ENCODE measurements at places on chromosomes 12 and 14.

DNA sequence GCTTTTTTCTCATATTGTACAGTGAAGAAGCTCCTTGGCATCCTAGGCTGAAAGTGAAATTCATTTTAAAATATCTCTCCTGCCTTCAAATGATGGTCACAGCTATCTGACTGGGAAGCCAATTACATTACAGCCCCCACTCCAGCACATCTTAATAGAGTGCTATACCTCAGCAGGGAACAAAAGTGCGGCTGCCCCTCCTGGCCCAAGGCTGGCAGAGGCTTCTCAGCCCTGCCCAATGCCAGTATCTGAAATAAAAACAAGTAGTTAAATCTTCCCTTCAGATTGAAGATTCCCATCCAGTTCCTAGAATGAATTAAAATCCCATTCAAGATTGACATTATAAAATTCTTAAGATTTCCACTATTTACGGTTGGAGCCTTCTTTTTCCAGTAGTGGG, 54.9 kb upstream of the GNG2 start:
- DNase-seq, result peak; percentile 18

DNA sequence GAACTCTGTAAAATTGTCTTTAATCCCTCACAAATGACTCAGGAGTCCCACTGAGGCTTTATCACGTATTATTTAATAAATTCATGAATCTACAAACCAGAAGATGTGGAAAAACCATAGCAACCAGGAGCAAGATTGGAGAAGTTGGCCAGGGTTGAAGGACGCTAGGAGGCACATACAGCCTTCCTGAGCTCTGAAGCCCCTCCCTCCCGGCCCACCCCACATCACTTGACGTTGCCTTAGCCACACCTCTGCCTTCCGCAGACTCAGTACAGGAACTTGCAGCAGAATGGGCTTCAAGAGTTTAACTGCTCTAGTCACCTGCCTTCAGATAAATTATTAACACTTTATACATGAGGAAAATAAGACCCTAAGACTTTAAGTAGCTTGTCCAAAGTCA, 33.9 kb downstream of the SLC35F4 start:
- peak; percentile 32 for DNase-seq

DNA sequence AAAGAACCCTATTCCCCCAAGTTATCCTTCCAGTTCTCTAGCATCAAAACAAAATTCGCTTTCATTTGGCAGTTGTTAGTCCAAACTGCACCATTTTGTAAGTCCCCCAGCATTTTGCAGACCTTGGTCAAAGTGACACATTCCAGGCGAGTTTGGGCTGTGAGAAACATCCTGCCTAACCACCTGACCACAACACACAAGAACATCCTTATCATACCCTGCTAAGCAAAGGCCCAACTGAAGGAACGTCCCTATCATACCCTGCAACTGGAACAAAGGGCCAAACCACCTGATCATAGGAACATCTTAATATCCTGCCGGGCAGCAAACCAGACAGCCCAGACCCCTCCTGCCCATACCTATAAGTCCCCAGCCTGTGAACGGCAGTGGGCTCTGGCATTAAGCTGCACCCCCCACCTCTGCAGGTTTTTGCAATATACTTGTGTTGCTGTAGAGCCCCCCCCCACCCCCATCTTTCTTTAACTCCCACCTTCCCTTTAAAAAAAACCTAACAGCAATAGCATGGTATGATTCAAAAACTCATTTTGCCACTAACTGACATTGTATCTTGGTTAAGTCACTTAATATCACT, 2.7 kb downstream of the PCNX4 start:
- DNase-seq, result peak; percentile 4

DNA sequence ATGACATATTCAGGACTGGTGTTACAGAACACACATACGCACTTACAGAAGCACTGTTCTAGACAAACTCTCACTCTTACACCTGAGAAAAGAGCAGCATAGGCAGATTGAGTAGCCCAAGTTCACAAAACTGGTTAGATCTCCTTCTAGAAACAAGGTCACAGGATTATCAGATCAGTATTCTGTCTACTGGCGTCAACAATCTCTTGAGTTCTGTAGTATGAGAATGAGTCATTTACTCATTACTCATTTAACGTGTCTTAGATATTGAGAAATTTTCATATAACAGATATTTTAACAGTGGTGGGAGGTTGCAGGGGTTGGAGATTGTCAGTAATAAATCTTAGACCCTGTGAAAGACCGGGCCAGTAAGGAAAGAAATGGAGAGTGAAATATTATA, 2.8 kb upstream of the TSPAN8 start:
- DNase-seq, result no peak

DNA sequence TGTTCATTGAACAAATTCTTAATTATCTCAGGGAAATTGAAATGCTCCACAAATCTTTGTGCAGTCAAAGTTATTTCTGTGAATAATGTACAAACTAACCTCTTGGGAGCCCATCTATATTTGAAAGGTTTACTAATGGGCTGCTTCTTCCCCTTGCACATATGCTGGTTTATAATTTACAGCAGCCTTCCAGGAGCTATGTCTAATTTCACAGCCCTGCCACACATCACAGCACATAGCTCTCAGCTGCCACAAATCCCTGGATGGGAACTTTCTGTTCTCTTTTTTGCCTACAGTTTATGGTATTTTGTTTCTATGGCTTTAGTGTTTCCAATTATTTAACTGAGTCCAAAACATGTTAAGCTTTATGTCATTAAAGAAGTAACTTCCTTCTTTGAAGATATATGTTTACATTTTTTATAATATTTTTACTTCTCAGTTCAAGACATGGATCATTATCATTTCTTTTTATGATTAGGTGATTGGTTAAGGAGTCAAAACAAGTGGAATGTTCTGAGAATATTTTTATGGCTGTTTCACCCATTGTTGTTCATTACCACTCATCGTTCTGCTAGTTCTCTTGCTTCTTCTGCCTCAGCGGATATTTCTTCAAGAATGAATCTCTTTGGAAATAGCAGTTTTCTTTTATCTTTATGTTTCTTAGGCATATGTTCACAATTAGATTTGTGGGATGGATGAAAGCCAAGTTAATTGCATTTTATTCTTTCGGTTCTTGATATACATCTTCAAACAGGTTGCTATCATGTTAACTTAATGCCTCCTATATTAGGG, 475.6 kb upstream of the MIS18BP1 start:
- peak; percentile 40 for DNase-seq

GRCh38 chr14:22252686-22253085, 336.3 kb downstream of the DAD1 start:
- peak; percentile 82 for DNase-seq

- DNase-seq, result no peak
Observed at GRCh38 chr12:130537051-130537450, 179.0 kb downstream of the RIMBP2 start.

- DNase-seq, result no peak
Observed at GRCh38 chr14:51448831-51449670, 202.7 kb upstream of the FRMD6 start.
